ENCODE measurements at places on chromosomes 16 and 17.

DNA sequence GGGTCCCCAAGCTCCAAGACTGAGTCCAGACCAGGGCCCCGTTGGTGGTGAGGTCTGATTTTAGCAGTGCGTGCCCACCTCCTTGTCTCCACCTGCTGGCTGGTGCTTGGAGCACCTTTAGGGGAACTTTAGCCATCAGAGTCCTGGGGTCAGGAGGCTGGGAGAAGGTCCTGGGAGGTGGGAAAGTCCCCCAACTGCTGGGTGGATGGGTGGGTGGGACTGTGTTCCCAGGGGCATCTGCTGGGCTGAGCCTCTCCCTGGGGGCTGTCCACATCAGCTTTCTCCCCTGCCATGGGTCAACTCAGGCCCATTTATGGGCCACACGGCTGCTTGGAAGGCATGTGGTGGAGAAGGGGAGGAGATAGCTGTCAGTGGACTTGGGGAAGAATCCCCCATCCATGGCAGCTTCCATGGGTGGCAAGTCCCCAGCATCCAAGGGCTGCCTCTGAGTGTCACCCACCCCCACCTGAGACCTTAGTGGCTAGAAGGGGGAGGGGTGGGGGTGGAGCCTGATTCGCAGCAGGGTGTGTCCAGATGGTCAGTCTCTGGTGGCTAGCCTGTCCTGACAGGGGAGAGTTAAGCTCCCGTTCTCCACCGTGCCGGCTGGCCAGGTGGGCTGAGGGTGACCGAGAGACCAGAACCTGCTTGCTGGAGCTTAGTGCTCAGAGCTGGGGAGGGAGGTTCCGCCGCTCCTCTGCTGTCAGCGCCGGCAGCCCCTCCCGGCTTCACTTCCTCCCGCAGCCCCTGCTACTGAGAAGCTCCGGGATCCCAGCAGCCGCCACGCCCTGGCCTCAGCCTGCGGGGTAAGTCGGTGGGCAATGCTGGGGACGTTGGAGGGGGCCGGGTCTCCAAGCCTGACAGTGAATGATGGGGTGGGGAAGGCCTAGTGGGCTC lies at the start of gene TRPV2:
TSS of gene TRPV2 (plus strand) at position 541 of the 894 bp plus-strand sequence. CDS start 2,098 bp downstream, outside the sequence.
- DNase-seq: no peak

GRCh38 chr17:36506249-36506826 lies 19.9 kb downstream of the ZNHIT3 start:
- DNase-seq: no peak

- no peak for DNase-seq
Measured at GRCh38 chr16:4765511-4766474, 1.2 kb downstream of the ZNF500 start.

GRCh38 chr17:62703261-62703775 lies 75.8 kb downstream of the MRC2 start:
- no peak for DNase-seq

GRCh38 chr17:65677932-65678331 lies 116.5 kb upstream of the AXIN2 start:
- DNase-seq: no peak

GRCh38 chr17:8732406-8733085 lies 12.1 kb downstream of the CCDC42 start:
- peak; percentile 13 for DNase-seq

DNA sequence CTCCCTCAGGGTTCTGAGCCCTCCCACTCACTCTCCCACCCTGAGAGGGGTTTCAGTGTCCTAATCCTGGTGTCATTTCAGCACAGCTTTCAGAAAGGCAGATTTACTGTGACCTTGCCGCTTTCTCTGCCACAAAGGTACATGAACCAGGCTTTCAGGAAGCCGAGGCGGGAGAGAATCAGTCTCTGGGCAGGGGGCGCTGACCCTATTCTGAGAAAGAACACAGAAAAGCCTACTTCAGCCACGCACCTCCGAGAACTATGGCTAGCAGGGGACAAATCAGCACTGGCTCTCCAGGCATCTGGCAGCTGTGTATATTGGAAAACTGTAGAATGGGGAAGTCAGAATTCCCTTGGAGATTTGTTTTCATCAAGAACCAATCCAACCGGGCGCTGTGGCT lies 57.7 kb upstream of the BCAR1 start:
- no peak for DNase-seq

DNA sequence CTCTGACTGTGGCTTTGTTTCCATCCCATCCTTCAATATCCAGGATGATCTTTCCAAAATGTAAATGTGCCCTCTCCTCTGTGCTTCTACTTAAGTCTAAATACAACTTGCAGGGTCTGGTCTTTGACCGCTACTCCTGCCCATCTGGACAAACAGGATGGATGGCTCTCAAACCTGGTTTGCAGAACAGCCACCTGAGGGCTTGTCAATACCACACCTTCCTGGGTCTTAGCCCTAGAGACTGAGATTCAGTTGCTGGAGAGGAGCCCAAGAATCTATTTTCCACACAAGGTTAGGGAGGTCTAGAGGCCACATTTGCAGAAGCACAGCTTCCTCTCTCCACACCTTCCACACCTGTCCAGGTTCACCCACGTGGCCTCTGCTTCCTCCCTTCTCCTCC lies 1.9 kb upstream of the GRB7 start:
- DNase-seq: no peak

GRCh38 chr16:10070591-10070990 lies 111.6 kb downstream of the GRIN2A start:
- no peak for DNase-seq

- no peak for DNase-seq
Measured at GRCh38 chr17:22570144-22570845, 878.0 kb downstream of the KCNJ18 start.

DNA sequence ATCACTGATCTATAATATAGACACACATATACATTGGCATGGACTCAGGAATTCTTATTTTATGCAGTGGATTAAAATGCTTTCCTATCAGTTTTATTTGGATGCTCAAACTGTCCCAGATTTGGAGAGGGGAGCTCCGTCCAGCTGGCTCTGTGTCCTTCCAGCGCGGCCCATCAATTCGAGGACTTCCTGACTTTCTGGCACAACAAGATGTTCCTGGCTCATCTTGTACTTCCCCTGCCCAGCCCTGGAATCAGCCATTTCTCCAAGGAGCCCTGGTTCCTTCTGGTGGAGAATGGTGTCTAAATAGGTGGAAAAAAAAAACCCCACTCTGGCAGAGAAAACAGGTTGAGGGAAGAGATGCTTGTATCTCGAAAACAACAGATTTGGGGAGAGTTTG lies 94.5 kb downstream of the CRISPLD2 start:
- no peak for DNase-seq

DNA sequence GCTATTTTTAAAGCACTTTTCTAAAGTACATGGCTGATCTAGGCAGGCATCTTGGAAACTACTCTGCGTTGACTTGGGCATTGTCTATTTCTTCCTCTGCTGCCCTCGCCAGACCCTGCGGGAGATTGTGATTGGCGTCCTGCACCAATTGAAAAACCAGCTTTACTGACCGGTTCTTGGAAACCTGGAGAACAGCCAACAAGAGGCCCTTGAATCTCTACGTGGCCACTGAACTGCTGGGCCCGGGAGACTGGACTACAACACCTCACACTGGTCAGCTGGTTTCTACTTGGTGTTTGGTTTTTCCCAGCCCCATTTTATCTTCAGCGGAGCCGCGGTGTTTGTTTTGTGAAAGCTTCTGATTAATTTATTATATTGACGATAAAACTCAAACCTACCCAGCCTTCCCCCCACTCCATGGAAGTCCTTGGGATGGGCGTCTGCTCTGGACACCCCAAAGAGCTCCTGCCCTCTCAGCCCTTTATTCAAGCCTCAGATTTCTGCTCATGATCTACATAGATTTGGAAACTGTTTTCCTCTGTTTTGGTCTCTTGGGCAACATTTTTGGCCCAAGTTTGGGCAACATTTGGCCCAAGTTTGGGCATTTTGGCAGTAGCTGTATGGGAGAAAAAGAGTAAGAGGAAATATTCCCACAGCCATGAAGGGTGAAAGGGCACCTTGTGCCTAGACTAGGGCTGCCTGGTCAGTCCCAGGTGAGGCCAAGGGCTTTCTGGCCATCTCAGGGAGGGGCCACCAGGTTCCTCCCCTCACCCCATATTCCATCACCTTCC lies 4.7 kb downstream of the MLX start:
- no peak for DNase-seq

- DNase-seq: peak; percentile 76
Measured at GRCh38 chr16:57576429-57576870, 34.0 kb downstream of the ADGRG5 start.

Data from cardiac muscle cell (in vitro differentiated cells and primary cell).